NCI-H510A treated with DMSO at 0.1 percent for 48 hours (cell line): ENCODE measurements at places on chromosomes 12 and 14.

DNA sequence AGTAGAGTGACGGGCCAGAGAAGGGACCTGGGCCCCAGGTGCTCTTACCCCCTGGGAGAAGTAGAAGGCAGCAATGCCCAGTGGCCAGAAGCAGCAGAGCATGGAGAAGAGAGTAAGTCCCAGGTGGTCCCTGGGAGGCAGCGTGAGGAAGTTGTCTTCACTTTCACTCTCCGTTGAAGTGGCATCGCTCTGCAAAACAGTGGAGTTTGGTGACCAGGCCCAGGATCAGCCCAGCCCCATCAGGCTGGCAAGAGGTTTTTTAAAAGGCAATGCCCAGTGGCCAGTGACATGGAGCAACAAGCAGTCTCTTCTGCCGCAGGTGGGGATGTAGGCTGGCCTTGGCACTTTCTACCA, 18.2 kb downstream of the SYNDIG1L start:
- DNase-seq = no peak

GRCh38 chr14:44742202-44742601, 219.5 kb downstream of the KLHL28 start:
- DNase-seq = no peak

GRCh38 chr12:1842183-1842904, 22.0 kb downstream of the LRTM2 start:
- no peak for DNase-seq

- DNase-seq = no peak
These were observed 174.1 kb downstream of the CRADD start for GRCh38 chr12:93851257-93851671.

- DNase-seq = no peak
These were observed 218.5 kb downstream of the PHETA1 start for GRCh38 chr12:111150360-111150759.

GRCh38 chr14:96217376-96217913, 12.8 kb downstream of the BDKRB2 start:
- DNase-seq = no peak

DNA sequence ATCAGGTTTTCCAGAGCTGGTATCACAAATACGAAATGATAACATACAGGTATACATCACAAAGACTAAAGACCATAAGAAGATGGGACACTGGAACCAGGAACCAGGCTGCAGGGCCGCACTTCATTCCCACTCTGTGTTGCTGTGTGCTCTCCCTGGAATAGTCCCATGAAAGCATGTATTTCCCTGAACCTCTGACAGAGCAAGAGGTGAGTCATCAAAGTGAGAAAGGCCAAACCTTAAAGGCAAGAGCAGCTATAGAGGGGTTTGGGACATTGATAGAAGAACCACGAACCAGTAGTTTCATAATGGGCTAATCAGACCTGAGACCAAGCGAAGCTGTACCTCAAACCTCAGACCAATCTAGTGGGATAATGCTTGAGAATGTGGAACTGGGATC, 283.0 kb upstream of the PRKD1 start:
- DNase-seq = no peak

- DNase-seq = no peak
These were observed 103.8 kb downstream of the SLC16A7 start for GRCh38 chr12:59699421-59700152.
